ENCODE measurements at places on chromosomes 5 and 9.

- no peak for DNase-seq
Observed at GRCh38 chr5:174083056-174083827, 37.7 kb downstream of the NSG2 start.

- DNase-seq: no peak
Observed at GRCh38 chr5:95925378-95925744, 36.3 kb downstream of the ELL2 start.

DNA sequence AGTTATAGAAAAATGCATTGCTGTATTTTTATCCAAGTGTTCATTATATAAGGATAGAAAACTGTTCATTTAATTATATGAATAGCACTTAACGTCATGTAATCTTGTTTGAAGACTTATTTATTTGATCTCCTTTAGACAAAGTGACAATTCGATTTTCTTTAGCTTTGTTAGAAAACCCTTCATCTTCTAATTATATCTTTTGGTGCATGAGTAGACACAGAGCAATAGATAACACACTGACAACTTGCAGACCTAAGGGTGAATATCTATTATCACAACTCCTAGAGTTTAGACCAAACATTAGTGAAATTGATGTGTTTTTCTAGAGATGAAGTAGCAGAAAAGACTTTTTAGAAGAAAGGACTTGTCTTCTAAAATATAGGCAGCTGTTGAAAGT is 446.4 kb upstream of the SEMA6A start:
- DNase-seq: no peak

GRCh38 chr9:135032868-135033460 is 54.5 kb upstream of the OLFM1 start:
- DNase-seq: no peak

DNA sequence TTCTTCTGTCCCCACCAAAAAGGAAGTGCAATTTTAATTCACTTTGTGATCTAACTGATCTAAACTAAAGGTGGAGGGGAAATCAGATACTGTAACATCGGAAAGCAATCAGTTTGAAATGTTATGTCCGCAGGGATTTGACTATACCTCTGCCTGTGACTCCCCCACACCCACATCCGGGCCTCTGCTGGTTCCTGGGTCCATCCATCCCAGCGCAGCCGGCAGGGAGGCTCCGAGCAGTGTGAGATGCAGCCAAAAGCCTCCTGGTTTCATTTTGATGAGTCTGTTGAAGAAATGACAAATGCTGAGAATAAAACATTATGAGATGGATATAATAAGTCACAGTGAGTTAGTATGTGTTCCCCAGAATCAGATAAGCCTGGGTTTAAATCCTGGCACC is 8.6 kb downstream of the FSTL4 start:
- DNase-seq: no peak

DNA sequence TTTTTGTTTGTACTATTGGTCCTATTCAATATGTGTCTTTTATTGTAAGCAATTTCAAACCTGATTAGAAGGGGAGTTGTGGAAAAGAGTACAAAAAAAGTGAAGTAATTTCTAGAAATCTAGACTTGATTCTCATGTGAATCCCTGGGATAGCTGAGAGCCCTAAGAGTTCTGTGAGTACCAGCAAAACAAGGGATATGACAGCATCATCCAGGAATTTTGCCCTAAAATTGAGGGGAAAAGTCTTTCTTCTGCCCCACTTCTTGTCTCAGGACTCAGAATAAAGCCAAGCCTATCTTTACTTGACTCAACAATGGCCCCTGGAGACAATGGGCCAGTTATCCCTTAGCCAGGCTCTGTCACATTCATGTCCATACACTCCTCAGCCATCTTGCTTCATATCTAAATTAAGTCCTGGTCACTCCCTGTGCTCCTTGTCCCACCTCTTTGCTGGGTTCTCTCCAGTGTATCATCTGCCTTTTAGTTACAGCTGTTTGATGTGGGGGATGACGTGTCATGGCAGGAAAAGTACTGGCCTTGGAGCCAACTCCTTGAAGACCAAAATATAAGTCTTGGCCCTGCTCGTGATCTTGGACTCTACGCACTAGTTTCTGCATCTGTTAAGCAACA is 81.2 kb downstream of the ADAMTS12 start:
- DNase-seq: no peak

DNA sequence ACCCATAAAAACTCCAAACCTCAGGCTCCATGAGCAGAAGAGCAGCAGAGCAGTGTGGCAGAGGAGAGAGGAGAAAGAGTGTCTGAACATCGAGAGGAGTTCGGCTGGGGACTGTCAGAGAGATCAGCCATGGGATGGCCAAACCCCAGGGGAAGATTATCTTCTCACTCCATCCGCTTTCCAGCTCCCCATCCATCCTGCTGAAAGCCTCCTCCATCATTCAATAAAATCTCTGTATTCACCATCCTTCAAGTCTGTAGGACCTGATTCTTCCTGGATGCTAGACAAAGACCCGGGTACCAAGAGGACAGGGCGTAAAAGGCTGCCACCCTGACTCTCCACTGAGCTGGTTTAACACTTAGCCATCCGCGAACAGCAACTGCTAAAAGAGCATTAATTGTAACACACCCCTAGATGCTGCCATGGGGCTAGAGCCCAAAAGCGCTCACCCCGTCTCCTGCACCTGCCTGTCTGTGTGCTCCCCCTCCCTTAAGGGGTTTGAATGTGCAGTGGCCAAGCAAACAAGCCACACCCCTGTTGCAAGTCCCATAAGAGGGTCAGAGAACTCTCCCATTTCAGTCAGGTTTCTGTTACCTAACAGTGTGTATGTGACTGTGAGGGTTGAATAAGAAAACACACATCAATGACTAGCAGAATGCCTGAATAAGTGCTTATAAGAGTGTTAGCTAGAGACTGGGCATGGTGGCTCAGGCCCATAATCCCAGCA is 13.9 kb upstream of the SELENOP start:
- no peak for DNase-seq

GRCh38 chr9:99778836-99779235 is 42.8 kb upstream of the NR4A3 start:
- no peak for DNase-seq

GRCh38 chr5:79630444-79630843 is 18.2 kb downstream of the TENT2 start:
- DNase-seq: peak; percentile 21

DNA sequence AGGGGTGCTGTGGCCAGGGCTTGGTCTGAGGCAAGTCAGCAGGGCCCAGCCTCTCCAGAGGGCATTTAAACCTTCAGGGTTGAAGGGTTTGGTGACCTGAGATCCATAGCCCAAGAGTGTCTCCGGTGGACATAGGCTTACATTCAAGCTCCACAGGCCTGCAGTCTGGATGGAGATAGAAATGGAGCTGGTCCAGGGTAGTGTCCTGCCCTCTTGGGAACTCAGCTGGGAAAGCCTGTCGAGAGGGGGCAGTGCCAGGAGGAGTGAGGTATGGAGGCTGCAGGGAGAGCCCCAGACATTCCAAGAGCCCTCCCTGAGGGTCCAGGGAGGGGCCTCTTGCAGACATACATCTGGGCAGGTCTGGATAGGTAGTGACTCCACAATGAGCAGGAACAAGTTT is 177.0 kb upstream of the MVB12B start:
- DNase-seq: no peak

Data from CD4-positive, alpha-beta T cell treated with Interleukin-15 for 4 hours (primary cell).